ENCODE measurements at places on chromosomes 11 and 22.

DNA sequence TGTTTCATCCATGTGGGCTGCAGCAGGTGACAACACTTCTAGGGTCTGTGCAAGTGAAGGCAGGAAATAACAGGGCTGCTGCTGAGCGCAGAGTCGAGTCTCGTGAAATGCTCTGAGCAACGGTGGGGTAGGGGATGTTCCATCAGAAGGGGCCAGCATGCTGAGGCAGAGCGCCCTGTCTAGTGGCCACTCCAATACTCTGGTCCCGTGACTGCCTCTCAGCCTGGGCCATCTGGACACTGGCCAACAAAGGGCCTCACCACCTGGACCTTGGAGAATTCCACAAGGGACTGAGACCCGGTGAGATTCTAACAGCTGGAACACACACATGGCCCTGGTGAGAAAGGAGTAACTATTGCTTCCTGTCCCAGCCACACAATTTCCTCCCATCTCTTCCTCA lies 375.7 kb downstream of the SHANK2 start:
- no peak for DNase-seq

- DNase-seq = no peak
Observed at GRCh38 chr11:96107143-96107824, 183.4 kb upstream of the MTMR2 start.

DNA sequence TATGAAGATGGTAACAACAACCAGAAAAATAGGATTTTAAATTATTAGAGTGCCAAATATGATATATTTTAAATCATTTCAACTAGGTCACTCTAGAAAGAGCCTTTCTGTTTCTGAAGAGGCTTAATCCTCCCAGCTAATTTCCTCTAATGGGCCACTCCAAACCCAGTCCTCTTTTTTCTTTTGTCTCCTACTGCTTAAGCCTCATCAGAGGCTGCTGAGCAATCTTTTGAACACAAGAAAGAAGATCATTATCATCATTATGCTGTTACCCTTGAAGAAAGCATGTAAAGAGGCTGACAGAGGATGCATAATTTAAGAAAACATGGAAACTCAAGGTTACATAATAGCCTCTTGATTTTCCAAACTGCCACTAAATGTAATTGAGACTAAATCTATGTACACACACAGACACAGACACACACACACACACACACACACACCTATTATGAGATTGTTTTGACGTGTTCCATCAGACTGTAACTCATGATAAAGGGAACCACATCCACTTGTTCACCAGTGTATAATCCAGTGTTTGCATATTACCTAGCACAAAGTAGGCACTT lies 519.6 kb downstream of the METTL15 start:
- no peak for DNase-seq

DNA sequence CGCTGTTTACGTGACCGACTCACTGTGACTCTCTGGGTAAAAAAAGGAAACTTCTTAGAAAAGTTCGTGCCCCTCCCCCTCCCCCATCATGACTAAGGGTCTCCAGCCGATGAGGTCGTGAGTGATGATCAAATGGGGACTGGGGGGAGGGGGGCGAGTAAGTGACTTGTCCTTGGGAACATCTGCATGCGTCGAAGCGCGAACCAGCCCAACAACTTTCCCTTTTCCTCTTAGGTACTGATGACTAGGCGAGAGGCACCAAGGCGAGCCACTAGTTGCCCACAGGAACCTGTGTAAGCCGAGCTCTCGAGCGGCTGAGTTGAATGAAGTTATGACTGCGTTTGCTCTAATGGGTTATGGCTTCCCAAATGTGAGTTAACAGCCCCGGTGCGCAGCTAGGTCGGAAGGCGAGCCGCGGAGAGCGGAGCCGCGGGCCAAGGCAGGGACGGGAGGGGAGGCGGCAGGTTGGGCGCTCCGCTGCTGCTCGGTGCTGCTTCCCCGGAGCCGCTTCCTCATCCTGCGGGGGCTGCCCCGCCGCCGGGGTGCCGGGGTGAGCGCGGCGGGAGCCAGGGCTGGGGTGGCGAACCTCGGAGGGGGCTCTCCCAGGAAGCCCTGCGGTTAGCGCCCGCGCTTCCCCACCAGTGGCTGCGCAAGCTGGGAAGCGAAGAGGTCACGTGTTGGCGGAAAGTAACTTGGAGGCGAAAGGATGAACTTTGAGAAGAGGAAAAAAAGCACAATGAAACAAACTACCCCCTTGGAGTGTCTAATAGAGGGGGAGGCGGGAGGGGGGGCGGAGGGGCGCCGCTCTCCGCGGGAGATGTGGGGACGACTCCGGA lies 22.1 kb upstream of the BDNF start:
- peak; percentile 25 for DNase-seq

DNA sequence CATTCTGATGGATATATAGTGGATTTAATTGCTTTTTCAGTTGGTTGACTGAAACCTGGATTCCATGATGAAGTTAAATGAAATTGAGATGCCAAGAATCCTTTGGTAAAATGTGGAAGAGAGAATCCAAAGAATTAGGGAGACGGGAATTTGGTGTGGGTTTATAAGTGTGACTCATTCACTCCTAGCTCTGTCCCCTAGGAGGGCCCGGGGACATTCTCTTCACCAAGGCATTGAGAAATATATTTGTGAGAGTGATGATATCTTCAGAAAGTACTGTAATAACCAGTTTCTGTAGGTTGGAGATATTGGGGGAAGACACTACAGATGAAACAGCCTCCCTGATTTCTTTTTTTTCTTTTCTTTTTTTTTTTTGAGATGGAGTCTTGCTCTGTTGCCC lies 13.6 kb upstream of the PHOX2A start:
- no peak for DNase-seq

- DNase-seq = no peak
Observed at GRCh38 chr11:23124996-23125395, 264.7 kb upstream of the CCDC179 start.
